ENCODE measurements at places on chromosomes 1 and 21. TPM values are rescaled to one million over a fixed set of nuclear protein-coding genes. Genes with fewer than 3 reads are reported as not detected.
A peak's percentile ranks its signal among the peaks of the same experiment; 100 is the strongest.

Gene CADM3
- total RNA-seq, result not detected

Gene TLCD4
- not detected for total RNA-seq

Gene PPT1
- 49.5 TPM for total RNA-seq

Gene TAF13
- total RNA-seq, result 17.8 TPM

Gene TMEM269
- total RNA-seq, result not detected

Gene KRTAP21-2
- not detected for total RNA-seq

DNA sequence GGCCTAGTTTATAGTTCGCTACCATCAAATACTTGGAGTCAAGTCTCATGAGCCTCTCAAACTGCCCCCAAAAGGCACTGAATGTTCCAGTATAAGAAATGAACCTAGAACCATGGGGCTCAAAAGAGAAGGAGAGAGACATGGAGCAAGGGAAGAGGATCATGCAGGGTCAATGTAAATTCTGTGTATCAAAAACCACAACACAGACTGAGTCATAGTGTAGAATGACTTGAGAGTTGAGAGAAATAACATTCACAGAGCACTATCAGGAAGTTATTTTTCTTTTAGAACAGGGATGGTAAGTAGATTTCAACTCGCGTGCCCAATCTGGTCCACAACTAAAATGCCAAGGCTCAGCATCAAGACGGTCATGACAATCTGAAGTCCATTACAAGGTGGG, 59.8 kb downstream of the GNG12 start:
- DNase-seq, result no peak

DNA sequence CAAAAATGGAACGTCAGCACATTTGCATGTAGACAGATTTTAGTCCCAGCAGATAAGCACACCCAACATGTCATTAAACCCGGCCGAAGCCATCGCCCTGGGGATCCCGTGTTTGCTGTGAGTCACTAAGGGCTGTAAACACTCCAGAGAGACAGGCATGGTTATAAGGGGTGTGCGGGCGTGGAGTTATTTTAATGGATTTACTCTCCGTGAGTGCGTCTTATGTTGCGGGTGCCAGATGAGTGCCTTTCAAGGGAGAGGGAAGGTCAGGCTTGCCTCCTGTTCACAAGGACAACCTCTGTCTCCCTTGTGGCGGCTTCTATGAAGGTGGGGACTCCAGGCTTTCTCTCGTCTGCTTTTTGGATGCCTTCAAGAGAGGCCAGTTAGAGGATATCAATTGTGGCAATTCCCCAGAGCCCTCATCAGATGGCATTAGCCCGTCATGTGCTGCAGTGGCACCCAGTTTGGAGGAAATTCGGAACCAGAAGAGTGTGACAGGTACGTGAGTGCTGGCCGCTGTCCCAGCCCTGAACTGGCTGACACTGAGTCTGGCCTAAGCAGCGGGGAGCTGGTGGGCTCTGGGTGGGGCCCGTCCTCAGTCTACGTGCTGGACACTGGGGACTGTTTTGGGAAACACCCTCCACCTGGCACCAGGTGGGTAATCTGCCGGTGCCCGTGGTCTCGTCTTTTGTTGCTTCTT, 223.8 kb upstream of the TMEM51 start:
- DNase-seq, result no peak

DNA sequence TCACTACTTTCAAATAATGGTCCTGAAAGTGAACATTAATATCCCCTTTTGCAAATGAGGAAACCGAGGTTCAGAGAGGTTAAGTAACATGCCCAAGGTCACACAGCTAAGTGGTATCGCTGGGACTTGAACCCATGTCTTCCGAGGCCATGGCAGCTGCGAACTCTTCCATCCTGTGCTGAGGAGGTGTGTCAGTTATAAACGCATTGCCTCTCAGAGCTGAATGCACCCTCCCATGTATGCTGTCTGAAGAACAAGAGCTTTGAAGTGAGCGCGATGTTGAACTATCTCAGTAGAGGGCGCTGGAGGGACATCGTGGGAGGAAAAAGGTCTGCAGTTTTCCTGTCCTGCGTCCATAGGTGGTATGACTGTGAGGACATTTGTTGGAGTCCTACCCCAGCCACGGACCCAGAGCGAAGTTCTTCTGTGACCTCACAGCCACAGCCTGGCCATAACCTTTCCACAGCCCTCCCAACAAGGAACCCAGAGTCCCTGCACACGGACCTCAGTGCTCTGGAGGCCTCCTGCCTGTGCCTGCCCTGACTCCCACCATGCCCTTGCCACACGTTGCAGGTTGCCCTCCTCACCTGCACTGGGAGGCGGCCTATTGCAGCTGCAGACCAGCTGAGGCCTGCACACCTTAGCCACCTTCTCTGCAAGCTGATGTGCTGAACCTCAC, 7.5 kb downstream of the MYOC start:
- peak; percentile 94 for DNase-seq

GRCh38 chr1:153355445-153356071, 2.1 kb upstream of the S100A9 start:
- peak; percentile 88 for DNase-seq

GRCh38 chr1:40626383-40626770, 39.1 kb downstream of the RIMS3 start:
- no peak for DNase-seq

GRCh38 chr1:221294242-221294641, 415.0 kb downstream of the HLX start:
- DNase-seq, result no peak

- DNase-seq, result no peak
These were observed 402.8 kb downstream of the PCP4 start for GRCh38 chr21:40270047-40270446.

DNA sequence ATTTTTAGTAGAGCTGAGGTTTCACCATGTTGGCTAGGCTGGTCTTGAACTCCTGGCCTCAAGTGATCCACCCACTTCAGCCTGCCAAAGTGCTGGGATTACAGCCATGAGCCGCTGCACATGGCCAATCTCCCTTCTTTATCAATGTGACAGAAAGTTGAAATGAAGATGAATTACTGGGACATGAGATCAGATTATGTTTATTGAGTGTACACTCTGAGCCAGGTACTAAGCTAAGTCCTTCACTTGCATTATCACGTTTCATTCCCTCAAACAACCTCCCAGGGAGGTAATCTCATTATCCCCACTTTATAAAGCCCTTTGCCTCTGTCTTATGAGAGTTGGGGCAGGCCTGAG, 6.3 kb upstream of the CHI3L2 start:
- DNase-seq, result no peak

- no peak for DNase-seq
These were observed 10.3 kb upstream of the LAD1 start for GRCh38 chr1:201409440-201409839.

GRCh38 chr21:44569861-44570517, 3.5 kb upstream of the KRTAP10-4 start:
- DNase-seq, result no peak

DNA sequence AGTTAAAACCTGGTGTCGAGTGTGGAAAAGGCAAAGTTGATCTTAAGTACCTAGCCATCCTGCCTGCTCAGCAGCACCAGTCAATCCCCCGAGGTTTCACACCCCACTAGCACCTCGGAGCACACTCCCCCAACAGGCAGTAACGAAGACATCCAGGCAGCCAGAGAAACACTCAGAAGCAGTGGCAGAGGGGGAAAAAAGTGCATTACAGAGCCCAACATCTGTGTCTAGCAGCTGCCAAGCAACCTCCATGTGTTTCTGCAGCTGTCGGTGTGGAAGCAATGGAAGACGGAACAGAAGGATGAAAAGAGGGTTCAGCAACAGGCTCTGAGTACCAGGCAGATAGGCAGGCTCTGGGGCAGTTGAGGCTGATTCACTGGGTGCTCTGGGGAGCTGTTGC, 73.4 kb upstream of the PROX1 start:
- DNase-seq, result peak; percentile 48

DNA sequence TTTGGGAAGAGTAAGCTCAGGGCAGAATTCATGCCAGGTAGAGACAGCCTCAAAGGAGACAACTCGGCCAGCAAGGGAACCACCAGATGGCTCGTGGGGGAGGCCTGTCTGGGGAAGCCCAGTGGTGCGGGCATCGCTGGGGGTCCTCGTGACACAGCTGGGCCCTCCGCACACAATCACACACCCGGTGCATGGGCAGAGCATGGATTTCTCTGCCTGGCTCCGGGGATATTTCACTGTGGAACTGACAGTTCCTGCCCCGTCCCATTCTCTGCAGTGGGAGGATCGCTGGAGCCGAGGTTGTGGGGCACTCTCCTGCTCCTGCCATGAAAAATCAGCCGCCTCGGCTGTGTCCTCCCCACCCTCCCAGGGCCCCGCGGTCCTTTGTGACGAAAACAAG, 108.0 kb downstream of the CRYAA start:
- no peak for DNase-seq

DNA sequence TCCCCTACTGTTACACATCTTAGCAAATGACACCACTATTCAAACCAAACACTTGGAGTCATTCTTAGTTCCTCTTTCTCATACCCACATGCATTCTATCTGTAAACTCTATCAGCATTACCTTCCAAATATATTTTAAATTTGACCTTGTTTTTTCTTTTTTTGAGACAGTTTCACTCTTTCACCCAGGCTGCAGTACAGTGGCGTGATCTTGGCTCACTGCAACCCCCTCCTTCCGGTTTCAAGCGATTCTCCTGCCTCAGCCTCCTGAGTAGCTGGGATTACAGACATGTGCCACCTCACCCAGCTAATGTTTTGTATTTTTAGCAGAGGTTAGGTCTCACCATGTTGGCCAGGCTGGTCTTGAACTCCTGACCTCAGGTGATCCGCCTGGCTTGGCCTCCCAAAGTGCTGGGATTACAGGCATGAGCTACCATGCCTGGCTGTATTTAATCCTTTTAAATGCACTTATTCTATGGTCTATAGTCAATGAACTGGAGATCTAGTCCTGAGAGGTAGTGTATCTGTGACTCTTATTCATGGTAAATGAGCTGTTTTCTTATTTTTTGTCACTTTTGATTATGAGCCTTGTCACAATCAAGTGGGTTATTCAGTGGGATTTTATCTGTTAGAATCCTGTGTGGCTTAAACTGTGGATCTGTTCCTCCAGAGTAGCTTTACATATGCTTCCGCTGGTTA, 73.1 kb downstream of the GATAD2B start:
- peak; percentile 71 for DNase-seq

- no peak for DNase-seq
These were observed 167.0 kb upstream of the C1orf174 start for GRCh38 chr1:4066860-4067599.

DNA sequence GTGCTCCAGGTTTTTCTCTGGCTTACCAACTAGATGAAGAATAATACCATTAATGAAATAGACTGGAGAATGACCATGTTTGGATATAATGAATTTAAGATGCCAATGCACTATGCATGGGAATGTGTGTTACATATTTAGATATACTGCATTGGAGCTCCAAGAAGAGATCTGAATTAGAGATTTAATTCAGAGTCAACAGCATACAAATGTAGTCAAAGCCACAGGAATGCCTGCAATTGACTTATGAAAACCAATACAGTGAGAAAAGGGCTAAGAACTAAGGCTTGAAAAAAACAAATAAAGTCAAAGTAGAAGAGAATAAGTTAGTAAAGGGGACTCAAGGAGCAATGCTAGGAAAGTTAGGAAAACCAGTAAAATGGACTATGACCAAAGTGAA, 59.1 kb downstream of the USP24 start:
- DNase-seq, result no peak

DNA sequence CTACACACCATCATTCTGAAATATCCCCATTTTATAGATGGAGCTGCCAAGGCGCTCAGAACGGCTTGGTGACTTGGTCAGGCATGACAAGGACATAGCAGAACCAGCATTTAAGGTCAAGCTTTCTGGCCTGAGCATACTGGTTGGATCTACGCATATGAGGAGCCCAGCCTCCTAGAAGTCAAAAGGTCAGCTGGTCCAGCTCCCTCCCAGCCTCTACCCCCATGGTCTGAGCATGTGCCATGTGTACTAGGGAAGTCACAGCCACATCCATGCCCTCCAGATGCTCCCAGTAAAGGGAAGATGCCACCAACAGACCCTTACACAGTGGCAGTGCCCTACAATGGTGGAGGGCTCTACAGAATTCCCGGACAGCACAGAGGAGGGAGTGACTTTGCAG, 96.7 kb downstream of the EPHB2 start:
- no peak for DNase-seq
